ENCODE measurements at places on chromosomes 3 and 15. TPM values are rescaled to one million over a fixed set of nuclear protein-coding genes. Genes with fewer than 3 reads are reported as not detected.
A peak's percentile ranks its signal among the peaks of the same experiment; 100 is the strongest.

GRCh38 chr15:89863918-89864317 lies 29.9 kb downstream of the AP3S2 start:
- no peak overlapping the region for H3K4me3 ChIP-seq
- H3K4me1 ChIP-seq, result no peaks in the 10 kb centered on the region
- no peak for DNase-seq
- peaks cover 6% of the 10 kb centered on the region for H3K36me3 ChIP-seq
- H3K27ac ChIP-seq, result no peak overlapping the region
- no peaks in the 10 kb centered on the region for H3K27me3 ChIP-seq

DNA sequence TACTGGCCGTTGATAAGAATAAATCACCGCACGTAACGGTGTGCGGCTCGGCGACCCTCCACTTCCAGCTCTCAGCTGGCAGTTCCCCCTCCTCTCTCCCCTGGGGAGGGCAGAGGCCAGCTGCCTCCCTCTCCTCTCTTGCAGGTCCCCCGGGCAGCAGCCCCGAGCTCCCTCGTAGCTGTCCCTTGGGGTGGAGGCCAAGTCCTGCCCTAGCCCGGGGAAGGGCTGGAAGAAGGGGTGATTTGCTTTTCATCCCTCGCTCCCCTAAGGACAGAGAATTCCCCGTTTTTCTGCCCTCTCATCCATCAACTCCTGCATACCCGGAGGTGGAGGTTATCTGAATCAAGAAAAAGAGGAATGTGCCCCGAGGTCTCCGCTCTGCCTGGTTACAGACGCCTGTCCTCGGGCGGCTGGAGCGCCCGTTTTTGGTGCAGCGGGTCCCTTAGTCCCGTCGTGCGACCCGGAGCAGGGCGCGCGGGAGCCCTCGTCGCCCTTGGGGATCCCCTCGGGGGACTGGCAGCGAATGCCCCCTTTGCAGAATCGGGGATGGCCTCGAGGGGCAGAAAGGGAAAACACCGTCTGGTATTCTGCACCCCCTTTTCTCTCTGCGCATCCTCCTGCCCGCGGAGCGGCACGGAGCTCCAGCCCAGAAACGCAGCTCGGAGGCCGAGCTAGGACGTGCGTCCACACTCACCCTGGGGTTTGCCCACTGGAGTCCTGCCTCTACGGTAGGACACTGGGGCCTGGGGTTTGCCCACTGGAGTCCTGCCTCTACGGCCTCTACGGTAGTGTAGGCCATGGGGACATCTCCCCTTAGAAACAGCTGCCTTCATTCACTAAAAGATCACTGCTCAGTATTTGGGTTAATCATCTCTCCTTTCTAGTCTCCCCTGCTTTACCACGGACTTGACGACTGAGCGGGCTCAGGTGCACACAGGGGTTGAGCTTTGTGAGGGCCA lies 2.2 kb downstream of the PTPRG start:
- no peak overlapping the region for H3K27ac ChIP-seq
- H3K4me1 ChIP-seq, result peaks cover 8% of the 10 kb centered on the region
- no peaks in the 10 kb centered on the region for H3K36me3 ChIP-seq
- no peak for DNase-seq
- peak overlapping the region; percentile 39 for H3K4me3 ChIP-seq

DNA sequence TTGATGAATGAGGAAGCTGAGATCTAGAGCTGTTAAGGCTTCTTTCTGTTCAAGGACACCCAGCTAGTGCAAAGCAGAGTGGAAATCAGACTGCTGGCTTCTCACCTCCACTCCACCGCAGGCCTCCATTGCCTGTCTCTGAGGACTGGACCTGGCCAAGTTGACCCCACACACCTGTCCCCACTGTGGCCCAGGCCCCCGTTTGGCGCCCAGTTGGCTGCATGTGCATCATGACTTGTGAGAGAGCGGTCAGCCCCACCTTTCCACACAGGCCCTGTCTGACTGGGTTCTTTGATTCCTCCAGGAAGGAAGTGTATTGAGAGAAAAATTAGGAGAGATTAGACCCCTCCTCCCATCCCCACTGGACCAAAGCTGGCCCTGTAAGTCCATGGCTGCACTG lies 206.3 kb upstream of the TLE3 start:
- H3K4me1 ChIP-seq, result peaks cover 22% of the 10 kb centered on the region
- DNase-seq, result no peak
- no peaks in the 10 kb centered on the region for H3K27me3 ChIP-seq
- H3K27ac ChIP-seq, result no peak overlapping the region
- no peak overlapping the region for H3K4me3 ChIP-seq

GRCh38 chr15:89785064-89785773 lies 9.1 kb downstream of the MESP2 start:
- no peak for DNase-seq
- no peak overlapping the region for H3K27ac ChIP-seq
- peaks cover 11% of the 10 kb centered on the region for H3K4me1 ChIP-seq
- H3K36me3 ChIP-seq, result no peaks in the 10 kb centered on the region
- no peak overlapping the region for H3K4me3 ChIP-seq
- peaks cover 13% of the 10 kb centered on the region for H3K27me3 ChIP-seq

DNA sequence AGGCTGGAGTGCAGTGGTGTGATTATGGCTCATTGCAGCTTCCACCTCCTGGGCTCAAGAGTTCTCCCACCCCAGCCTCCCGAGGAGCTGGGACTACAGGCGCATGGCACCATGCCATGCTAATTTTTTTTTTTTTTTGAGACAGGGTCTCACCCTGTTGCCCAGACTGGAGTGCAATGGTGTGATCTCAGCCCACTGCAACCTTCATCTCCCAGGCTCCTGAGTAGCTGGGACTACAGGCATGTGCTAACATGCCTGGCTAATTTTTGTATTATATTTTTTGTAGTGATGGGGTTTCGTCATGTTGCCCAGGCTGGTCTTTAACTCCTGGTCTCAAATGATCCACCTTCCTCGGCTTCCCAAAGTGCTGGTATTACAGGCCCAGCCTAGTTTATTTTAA lies 4.0 kb downstream of the TEX9 start:
- no peak overlapping the region for H3K27ac ChIP-seq
- peaks cover 7% of the 10 kb centered on the region for H3K27me3 ChIP-seq
- DNase-seq, result no peak
- H3K4me3 ChIP-seq, result no peak overlapping the region
- H3K36me3 ChIP-seq, result no peaks in the 10 kb centered on the region

DNA sequence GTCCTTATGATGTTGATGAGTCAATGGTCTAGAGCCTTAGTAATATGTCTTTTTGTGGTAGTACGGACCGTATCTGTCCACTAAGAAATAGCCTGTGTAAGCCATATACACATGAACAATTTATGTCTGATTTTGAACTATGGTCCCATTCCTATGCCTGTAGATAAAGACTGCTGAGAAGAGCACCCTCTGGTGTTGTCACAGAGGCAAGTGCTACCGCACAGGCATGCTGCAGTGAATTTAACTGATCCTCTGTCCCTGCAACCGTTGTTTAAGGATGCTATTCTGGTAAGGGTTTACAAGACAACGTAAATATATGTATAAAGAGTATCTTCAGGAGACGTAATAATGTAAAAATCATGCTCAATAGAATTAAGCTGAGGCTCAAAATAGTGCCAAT lies 170.7 kb downstream of the UBE3A start:
- DNase-seq, result no peak
- H3K27ac ChIP-seq, result no peak overlapping the region
- no peaks in the 10 kb centered on the region for H3K27me3 ChIP-seq

- no peaks in the 10 kb centered on the region for H3K4me1 ChIP-seq
- no peaks in the 10 kb centered on the region for H3K27me3 ChIP-seq
- no peaks in the 10 kb centered on the region for H3K36me3 ChIP-seq
- no peak for DNase-seq
- H3K27ac ChIP-seq, result no peak overlapping the region
- no peak overlapping the region for H3K4me3 ChIP-seq
These were observed 308.6 kb upstream of the ATP11B start for GRCh38 chr3:182484682-182485081.

DNA sequence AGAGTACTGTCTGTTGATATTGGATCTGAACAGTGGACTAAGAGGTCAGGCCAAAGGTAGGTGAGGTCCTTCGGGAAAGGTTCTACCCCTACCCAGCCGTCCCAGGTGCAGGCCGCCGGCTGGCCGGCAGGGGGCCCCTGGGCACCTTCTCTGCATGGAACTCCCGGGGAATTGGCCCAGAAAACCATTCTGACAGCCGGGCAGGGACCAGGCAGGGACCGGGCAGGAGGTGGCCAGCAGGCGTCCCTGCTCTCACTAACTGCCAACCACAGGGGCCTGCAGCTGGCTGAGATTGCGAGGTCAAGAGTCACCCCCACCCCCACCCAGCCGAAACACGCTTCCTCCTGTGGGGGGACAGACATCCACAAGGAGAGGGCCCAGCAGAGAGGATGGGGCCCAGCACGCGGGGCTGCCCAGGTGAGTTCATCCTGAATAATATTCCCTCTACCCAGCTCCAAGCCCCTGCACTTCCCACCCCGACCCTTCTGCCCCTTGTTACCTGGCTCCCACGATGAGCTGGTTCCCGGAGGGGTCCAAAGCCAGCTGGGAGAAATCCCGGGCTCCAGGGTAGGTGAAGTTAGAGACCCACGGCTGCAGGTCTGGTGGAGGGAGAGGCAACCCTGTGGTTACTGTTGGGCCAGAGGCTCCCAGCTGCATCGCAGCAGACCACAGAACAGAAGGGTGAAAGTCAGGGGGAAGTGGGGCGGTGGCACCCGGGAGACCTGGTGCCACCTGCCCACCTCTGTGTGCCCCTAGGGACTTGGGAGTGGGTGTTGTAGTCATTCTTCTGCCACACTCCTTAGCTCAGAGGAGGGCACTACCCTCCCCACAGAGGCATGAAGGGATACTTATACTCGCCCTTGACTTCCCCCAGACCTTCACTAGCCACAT lies 84.4 kb downstream of the SEMA5B start:
- H3K27me3 ChIP-seq, result no peaks in the 10 kb centered on the region
- H3K36me3 ChIP-seq, result no peaks in the 10 kb centered on the region
- peaks cover 11% of the 10 kb centered on the region for H3K4me1 ChIP-seq
- peak; percentile 19 for DNase-seq
- no peak overlapping the region for H3K4me3 ChIP-seq

MST1 gene
- 1.1 TPM for polyA plus RNA-seq

DNA sequence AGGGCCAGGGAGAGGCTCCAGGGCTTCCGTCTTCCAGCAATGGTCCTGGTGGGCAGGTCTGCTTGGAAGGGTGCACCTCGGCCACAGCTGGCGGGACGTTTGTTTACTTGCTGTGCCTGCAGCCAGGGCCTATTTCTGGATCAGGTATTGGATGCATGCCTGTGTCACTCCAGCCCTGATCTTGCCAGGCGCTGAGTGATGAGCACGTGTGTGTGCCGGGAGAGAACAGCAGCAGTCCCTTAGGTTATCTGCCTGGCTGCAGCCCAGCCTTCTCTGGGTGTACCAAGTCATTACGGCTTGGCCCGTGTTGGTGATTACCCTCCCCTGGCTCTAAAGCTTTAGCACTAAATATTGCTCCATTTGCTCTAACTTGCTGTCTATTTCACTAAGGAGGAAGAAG lies 14.9 kb downstream of the CCDC32 start:
- H3K4me3 ChIP-seq, result peak overlapping the region; percentile 72

SV2B gene
- not detected for polyA plus RNA-seq

DNA sequence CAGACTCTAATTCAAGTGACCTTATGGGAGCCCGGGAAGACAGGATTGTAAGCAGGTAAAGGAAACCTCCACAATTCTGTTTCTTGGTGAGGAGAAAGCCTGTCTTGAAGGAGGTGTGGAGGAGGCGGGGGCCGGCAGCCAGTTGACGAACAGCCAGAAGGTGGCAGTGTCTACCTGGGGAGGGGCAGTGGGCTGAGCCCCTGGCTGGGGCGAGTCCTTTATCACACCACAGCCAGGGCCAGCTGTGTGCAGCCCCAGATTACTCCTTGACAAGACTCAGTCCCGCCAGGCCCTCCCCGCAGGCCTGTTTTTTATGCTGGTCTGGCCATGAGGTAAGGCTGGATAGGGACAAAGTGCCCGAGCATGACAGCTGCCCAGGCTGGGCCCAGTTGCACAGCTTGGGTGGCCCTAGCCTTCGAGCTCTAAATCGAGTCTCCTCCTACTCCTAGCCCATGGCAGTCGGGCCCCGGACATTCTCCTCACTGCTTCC lies 40.9 kb upstream of the IDH2 start:
- no peaks in the 10 kb centered on the region for H3K27me3 ChIP-seq
- peak; percentile 61 for DNase-seq
- H3K4me1 ChIP-seq, result no peaks in the 10 kb centered on the region
- H3K36me3 ChIP-seq, result no peaks in the 10 kb centered on the region
- no peak overlapping the region for H3K27ac ChIP-seq

GRCh38 chr3:56819016-56819809 lies 17.5 kb upstream of the ARHGEF3 start:
- H3K27ac ChIP-seq, result no peak overlapping the region
- H3K4me3 ChIP-seq, result no peak overlapping the region
- H3K27me3 ChIP-seq, result peaks cover 8% of the 10 kb centered on the region
- H3K36me3 ChIP-seq, result no peaks in the 10 kb centered on the region

DNA sequence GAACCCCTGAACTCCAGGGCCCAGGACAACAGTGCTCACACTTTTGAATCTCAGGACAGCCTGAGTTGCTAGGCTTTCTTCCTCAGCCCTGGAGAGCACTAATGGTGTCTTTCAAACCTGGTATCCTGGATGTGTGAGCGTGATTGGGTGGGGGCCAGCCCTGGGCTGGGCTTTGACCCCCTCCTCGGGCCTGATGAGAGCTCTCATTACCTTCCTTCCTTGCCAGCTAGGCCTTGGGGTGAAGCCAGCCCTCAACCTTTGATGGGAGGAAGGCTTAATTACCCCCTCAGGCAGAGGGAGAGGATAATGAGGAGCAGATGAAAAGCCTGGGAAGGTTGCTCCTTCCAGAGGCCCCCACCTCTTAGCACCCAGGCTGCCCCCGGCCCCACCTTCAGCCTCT lies 31.1 kb upstream of the INSYN1 start:
- no peaks in the 10 kb centered on the region for H3K36me3 ChIP-seq
- H3K4me1 ChIP-seq, result no peaks in the 10 kb centered on the region
- H3K4me3 ChIP-seq, result no peak overlapping the region
- peaks cover 6% of the 10 kb centered on the region for H3K27me3 ChIP-seq

GRCh38 chr3:106197532-106198194 lies 328.9 kb upstream of the CBLB start:
- no peak overlapping the region for H3K4me3 ChIP-seq
- H3K36me3 ChIP-seq, result peaks cover 5% of the 10 kb centered on the region
- no peak for DNase-seq
- H3K27me3 ChIP-seq, result peaks cover 4% of the 10 kb centered on the region
- no peak overlapping the region for H3K27ac ChIP-seq

SLC28A2 gene
- polyA plus RNA-seq, result not detected

All from naive B cell (primary cell).